ENCODE measurements at places on chromosomes 7 and 10. TPM values are rescaled to one million over a fixed set of nuclear protein-coding genes. Genes with fewer than 3 reads are reported as not detected.

ADARB2 gene
- not detected for total RNA-seq

FANK1 gene
- 4.8 TPM for total RNA-seq

GRCh38 chr7:141377906-141378305 is 173.3 kb upstream of the AGK start:
- no peak for DNase-seq

DNA sequence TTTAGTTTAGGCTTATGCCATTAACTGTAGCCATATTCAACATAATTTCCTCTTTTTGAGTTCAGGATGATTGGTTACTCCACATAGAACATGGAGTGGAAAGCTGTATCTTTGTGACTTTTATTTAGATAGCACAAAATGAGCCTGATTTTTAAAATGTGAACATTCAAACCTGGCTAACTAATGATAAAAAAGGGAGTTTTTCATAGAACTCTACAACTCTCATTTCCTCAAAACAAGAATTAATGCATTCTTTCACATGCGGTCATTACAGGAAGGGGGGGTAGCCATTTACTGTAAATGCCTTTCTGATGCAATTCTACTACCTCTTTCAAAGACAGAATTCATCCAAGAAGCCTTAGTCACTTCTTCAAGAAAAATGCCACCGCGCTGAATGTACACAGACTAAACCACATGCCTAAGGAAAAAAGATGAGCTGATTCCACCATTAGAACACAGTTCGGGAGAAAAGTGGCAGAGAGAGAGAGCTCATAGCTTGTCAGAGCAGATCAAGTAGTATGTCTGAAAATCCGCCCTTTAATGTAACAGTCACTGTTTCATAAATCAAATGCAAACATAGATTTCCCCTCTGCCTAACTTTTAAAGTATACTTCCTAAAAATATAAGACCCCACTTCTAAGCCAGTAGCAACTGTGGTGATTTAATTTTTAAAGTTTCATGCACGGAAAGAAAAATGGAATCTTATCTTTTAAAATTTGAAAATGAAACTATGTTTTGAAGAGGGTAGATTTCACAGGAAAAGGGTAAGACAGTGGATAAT is 226.4 kb upstream of the KLF14 start:
- DNase-seq = no peak

DNA sequence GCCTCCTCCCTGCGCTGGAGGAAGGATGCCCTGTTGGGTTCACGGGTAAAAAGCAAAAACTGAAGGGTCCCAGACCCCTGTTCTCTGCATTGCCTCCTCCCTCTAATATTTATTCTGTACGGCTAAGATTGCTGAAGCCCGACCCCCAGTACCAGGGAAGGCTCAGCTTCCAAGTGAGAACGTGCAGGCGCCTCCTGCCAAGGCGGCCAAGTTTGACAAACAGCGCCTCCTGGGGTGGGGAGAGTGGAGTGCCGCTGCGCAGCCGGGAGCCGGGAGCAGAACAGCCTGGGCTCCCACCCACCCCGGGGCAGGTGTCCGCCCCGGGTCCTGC is 4.7 kb upstream of the EBF3 start:
- no peak for DNase-seq

DNA sequence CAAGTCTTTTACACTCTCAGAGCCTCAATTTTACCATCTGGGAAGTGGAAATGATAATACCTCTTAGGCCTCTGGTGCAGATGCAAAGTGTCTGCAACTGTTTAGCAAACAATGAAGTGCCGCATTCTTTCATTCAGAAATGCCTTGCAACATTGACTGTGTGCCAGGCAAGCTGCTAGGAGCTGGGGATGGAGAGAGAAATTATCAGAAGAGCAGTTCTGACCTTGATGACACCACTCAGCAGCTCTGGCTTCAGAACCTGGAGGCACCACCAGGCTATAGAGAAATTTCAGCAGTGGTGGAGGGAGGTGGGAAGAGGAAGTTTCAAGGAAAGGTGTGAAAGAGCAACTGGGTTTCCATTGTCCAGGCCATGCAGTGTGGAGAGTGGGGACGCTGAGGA is 78.1 kb upstream of the HABP2 start:
- no peak for DNase-seq

GRCh38 chr7:25405736-25406135 is 177.4 kb upstream of the NPVF start:
- no peak for DNase-seq
